ENCODE measurements at places on chromosomes 16 and 17.

- DNase-seq, result no peak
Observed at GRCh38 chr17:11493936-11494335, 104.3 kb upstream of the DNAH9 start.

DNA sequence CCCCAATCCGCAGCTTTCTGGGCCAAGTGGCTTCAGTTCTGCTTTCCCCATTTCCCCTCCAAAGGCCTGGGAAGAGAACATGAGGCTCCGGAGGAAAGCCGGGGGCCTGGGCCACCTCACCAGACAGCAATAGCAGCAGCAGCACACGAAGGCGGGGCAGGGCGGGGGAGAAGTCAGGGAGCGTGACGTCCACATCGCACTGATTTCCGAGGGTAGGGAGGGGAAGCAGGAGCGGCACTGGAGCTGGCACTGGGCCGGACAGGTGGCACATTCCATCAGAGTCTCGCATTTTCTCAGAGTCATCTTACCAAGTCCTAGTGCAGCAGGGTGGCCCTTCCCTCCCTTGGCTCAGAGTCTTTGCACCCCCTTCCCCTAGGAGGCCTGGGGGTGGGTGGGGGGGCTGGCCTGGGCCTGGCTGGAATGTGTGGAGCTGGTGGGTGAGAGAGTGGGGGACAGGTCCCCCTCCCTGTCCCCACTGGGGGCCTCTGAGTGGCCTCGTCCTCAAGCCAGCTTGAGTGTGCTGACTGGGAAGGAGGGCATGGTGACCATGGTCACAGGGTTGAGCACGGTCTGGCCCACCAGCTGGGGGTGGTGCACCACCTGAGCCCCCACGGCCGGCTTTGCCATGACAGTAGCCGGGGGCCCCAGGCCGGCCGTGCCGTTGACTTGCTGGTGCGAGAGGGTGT, 14.3 kb downstream of the MNT start:
- DNase-seq, result no peak

GRCh38 chr16:19474617-19475016, 47.3 kb downstream of the GDE1 start:
- DNase-seq, result no peak

- no peak for DNase-seq
Observed at GRCh38 chr17:30422171-30422570, 43.4 kb downstream of the CPD start.

DNA sequence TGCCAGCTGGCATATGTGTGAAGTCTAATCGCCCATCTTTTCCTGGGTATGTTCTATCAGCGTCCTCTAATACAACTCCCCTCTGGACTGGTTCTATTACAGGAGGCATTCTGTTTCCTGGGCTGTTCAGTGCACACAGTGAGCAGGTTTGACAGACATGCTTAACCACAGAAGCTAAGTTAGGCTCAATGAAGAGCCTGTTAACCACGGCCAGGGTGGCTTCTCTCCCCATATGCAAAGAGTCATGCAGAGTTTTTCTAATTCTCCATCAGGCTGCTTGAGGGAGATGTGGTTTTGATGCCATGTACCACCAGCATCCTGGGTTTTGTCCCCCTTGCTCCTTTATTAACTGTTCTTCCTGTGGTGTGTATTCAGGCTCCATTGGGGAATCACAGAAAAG, 57.2 kb upstream of the ALOX12 start:
- DNase-seq, result no peak

DNA sequence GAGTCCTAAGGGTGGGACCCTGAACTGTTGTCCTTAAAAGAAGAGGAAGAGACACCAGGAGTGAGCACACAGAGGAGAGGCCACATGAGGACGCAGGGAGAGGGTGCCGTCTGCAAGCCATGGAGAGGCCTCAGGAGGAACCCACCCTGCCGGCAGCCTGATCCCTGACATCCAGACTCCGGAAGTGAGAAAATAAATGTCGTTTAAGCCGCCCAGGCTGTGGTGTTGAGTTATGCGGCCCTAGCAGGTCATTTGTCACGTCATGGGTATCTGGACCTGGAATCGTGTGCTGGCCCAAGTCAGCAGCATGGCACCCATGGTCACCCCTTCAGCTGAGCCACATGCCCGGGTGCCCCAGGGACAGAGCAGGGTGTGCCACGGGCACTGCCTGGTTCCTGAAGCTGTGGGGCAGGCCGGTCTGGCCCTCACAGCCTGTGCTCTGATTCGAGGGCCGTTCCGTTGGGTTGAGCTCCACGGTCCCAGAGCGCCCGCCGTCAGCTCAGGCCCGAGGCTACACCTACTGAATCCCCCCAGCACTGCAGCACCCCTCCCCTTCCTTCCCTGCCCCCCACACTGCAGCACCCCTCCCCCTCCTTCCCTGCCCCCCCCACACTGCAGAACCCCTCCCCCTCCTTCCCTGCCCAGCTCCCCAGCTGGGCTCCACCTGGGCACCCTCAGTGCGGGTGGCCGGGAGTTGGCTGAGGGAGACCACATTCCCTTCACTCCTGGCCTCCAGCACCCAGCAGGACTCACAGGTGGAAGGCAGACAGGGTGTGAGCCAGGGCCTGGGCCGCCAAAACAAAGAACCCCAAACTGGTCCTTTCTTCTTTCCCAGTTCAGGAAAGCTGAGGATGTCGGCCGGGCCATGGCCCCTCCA, 2.7 kb upstream of the CCDC57 start:
- no peak for DNase-seq

DNA sequence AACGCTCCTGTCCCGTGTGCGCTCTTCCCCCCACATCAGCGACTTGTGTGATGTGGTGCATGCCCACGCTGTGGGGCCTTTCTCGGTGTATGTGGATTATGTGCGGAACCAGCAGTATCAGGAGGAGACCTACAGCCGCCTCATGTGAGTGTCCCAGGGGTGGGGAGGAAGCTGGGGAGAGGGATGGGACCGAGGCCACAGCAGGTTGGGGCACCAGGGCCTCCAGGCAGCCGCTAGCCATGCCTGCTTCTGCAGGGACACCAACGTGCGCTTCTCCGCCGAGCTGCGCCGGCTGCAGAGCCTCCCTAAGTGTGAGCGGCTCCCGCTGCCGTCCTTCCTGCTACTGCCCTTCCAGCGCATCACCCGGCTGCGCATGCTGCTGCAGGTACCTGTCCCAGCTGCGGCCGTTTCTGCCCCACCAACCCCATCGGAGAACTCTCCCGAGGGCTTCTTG, 5.8 kb downstream of the ARHGEF15 start:
- DNase-seq, result no peak

GRCh38 chr16:2333231-2333630, 7.3 kb downstream of the ABCA3 start:
- DNase-seq, result no peak

GRCh38 chr16:23145608-23146007, 3.6 kb downstream of the USP31 start:
- no peak for DNase-seq

DNA sequence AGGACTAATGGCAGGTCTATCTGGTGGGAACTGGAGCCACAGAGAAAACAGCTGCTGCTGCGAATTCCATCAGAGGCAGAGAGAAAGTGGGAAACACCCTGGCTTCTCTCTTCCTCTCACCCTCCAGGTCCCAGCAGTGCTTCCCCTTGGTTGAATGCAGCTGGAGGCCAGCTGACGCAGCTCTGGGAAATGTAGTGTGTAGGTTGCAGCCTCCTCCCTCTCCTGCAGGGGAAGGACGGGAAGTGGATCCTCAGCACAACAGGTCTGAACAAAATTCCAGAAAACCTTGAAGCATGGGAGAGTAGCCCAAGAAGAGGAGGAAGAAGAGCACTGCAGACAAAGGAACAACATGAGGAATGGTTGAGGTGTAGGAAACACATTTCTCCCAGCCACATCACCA, 67.8 kb upstream of the MMP2 start:
- DNase-seq, result no peak

GRCh38 chr16:29112755-29113347, 128.0 kb downstream of the LAT start:
- DNase-seq, result no peak

DNA sequence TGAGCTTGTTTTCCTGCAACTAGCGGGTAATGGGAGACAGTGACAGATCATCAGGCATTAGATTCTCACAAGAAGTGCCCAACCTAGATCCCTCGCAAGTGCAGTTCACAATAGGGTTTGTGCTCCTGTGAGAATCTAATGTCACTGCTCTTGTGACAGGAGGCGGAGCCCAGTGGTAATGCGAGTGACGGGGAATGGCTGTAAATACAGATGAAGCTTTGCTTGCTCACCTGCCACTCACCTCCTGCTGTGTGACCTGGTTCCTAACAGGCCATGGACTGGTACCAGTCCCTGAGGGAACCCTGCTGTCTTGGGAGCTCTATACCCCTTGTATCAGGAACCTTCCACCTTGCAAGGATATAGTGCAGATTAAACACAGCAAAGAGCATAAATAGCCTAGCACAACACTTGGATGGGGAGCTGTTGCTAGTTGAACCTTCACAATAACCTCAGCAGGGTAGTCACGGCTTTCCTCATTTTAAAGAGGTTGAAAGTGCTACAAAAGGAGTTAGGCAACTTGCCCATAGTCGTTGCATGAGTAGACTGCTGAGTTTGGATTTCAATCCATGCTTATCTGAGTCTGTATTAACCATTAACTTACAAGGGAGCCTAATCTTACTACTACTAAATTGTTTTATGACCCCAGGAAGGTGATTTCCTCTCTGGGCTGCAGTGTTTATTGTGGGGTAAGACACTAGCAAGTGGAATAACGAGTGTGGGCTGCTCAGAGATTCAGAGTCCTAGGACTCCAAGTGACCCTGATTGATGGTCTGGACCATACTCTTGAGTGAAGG, 156.6 kb upstream of the ZFHX3 start:
- DNase-seq, result no peak

DNA sequence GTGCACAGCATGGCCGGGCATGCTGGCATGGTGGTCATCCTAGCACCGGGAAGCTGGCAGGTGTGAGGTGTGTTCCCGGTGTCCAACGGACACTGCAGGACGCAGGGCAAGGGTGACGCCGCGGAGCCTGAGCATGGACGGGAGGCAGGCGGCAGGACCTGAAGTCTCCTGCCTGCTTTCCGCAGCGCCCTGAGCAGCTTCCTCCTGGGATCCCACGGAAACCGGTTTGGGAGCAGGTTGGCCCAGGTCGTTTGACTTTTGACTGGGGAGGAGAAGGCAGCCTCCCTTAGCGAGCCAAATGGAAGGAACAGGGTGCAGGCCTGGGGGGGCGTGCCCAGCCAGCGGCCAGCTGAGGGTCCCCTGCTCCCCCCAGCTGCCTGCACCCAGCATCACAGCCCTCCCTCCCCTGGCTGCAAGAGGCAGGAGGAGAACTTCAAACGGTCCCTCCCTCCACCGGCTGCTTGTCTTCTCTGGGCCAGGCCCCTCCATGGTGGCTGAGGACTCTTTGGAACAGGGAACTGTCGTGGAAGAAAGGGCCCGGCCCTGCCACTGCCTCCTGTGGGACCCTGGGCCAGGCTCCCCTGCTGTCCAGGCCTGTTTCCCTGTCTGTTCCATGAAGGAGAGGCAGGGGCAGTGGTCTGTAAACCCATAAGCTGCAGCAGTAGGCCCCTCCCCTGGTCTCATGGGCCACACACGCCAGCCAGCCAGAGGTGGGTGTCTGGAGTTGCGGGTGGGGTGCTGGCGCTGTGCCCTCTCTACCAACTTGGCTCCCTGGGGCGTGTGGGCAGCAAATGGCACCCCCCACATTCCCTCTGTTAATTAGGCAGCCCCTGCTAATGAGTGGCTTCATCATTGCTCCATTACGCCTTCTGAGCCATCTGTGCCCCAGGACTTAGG, 7.8 kb upstream of the ADGRG1 start:
- no peak for DNase-seq

DNA sequence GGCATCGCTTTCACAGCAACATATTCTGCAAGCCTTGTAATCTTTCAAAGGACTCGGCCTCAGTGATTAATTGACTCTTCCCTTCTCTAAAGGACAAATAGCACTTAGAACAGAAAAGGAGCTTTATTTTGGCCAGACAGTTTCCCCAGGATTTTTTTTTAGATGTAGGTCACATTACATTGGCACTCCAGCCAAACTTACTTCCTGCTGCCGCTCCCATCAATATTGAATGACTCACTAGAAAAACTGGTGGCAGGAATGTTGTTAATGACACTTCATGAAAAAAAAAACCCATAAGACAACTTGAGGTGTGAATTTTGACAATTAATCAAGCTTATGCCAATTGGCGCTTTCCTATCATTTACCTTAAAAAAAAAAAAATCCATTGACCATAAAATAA, 432.6 kb downstream of the TOX3 start:
- peak; percentile 2 for DNase-seq

GRCh38 chr17:19270704-19271611, 33.8 kb downstream of the EPN2 start:
- DNase-seq, result no peak

DNA sequence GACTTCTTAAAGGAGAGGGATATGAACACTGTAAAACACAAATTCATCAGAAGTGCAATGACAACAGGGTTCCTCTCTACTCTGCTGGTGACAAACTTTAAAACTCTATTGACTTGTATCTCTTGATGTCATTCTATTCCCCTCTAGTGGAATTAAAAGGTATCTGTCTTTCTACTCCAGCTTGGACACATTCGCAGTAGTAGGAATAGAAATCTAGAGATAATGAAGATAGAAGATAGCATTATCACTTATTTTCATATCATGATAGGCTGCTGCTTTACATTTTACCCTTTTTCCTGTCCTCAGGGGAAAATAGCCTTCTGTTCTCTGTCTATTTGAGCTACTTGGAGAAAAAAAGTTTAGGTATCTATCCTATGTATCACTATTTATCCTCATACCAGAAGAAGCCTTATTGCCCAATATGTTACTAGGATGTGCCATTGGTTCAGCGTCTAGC, 209.6 kb upstream of the CACNG5 start:
- no peak for DNase-seq

All from NCI-H446 treated with DMSO at 0.1 percent for 48 hours (cell line).